ENCODE measurements at places on chromosomes 2 and 18.

DNA sequence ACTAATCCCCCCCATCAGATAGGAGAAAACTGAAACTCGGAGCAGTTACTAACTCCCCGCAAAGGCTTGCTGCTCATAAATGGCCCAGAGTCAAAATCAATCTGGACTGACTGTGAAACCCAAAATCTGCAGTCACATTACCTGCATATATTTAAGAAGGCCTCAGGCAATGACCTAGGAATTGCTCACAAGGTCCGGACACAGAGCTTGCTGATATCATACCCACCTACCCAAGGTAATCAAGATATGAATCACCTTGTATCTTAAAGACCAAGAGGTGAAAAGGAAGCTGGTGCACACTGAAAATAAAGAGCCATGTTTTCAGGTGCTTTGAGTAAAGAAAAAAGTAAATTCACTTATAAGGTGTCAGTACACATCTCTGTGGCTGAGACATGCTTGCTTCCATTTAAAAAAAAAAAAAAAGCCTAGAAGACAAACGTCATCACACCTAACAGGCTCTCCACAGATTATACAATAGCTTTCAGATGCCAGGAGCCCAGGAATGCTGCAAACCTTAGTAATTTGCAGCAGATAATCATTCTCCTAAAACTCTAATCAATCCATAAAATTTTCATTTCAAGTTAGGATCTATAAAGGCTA, 195.4 kb downstream of the ZEB2 start:
- no peak for DNase-seq

DNA sequence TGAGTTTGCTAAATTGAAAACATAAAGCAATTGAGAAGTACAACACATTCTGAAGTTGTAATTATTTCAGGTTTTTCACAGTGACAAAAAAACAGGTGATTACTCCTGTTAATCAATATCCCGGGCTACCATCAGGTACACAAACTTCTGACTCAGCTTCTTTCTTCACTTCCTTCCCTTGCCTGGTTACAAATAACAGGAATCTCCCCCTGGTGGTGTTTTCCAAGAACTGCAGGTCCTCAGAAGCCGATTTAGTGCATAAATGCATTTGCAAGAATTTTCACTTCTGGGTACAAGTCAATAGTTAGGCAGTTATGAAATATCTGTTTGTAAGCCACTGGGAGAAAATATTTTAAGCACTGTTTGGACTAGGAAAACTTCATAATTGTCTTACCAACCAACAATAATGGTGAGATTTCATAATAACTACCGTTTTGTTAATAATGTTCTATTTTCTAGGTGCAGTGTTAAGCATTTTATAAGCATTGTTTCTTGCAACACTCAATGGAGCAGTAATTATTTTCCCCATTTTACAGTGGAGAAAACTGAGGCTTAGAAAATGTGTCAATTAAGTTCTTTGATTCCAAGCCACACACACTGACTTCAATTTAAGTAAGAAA, 12.4 kb upstream of the GMCL1 start:
- DNase-seq: peak; percentile 12

- DNase-seq: no peak
These were observed 169.5 kb downstream of the GFPT1 start for GRCh38 chr2:69217333-69218080.

GRCh38 chr18:61194726-61195125, 138.5 kb upstream of the CDH20 start:
- DNase-seq: no peak

DNA sequence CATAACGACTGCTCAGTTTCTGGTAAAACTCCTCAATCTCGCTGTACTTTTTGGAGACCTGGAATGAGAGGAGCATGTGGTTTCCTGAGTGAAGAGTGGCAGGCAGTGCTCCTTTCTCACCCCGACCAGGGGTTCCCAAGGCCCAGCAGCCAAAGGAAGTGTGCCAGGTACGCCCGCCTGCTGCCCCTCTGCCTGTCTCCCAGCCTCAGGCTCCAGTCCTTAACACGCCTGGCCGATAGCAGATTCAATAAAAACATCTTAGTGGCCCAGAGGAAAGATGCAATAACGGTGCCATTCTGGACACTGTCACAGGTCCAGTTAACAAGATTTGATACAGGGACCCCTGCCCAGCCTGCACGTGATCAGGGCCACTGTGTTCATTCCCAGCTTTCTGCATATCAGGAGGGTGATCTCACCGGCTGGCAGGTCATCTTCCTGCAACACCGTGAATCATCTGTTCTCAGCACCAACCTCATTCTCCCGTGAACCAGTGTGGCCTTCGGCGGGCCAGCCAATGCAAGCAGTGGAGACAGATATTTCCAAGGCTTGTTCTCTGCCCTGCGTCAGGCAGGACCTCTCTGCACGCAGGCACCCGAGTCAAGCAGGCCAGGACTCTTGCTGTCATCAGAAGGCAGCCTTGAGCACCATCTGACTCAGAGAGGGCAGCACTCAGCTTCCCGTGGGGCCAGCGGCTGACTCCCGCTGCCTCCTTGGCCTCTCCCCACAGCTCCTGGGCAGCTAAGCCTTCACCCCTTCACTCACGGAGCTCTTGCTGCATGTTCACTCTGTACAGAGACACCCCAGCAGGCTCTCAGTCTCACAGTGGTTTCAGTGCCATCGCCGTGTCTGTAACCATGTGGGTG, 9.5 kb downstream of the HS1BP3 start:
- DNase-seq: no peak

- DNase-seq: no peak
These were observed 99.6 kb downstream of the PTGR3 start for GRCh38 chr18:75109319-75109691.

DNA sequence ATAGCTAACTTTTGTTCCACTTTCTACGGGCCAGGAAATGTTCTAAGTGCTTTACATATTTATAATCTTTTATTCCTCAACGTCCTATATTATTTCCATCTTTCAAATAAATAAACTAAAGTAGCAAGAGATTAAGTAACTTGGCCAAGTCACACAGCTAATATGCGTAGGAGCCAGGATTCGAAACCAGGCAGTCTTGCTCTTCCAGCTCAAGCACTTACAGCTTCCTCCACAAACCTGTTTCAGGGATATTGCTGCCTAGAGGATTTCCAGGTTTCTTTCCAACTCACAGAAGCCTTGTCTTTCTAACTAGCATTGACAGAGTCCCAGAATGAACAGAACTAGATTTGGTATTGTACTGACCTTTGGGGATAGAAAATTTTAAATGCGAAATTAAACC, 102.5 kb downstream of the FIGN start:
- DNase-seq: no peak

DNA sequence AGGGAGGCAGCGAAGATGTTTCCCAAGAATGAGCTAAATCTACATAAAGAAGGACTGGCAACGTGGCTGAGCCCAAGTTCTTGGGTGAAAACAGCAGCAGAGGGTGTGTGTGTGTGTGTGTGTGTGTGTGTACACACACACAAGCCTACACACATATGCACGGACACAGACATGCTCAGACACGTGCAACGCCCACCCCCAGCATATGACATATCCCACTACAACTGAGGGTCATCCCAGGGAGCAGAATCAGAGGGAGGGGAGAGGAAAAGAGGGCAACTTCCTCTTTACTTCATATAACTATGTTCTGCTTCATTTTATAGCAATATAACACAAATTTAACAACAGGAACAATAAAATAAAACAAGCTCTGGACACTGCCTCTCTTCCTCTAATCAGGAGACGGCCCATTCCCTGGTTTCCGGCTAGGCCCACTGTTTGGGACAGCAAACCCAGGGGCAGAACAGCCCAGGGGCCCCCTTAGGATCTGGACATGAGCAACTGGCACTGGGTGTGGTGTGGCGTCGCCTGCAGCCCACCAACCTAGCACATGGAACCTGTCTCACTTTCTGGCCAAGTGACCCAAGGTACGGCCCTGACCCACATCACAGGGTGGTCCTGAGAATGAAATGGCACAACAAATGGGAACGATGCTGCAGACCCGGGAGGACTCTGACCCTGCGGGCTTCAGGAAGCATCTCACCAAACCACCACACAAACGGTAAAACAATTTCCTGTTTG, 25.0 kb downstream of the FAM178B start:
- no peak for DNase-seq

- no peak for DNase-seq
These were observed 187.5 kb upstream of the MAP2 start for GRCh38 chr2:209236377-209236776.

- no peak for DNase-seq
These were observed 273.5 kb upstream of the MMADHC start for GRCh38 chr2:149861034-149861433.

DNA sequence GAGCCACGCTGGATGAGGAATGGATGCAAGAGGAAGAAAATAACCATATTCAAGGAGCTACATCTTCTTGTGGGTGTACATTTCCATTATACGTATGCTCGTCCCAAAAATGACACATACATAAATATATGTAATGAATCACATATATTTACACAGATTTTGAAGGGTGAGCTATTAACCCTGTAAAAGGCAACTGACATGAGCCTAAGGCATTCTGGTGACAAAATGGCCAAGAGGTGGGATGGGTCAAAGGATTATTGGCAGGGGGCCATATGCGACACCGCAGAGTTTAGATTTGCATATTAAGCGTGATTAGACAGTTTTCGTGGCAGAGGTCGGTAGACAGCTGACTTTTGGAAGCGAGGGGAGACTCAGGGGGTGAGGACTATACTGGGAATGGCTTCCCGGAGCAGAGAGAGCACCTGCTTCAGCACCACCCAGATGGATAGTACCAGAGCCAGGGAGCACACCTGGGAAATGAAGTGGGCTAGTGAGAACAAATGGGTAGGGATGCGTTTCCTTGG, 431 bp upstream of the CNRIP1 start:
- DNase-seq: peak; percentile 63

GRCh38 chr18:13796515-13796914, 27.4 kb upstream of the MC5R start:
- DNase-seq: no peak

DNA sequence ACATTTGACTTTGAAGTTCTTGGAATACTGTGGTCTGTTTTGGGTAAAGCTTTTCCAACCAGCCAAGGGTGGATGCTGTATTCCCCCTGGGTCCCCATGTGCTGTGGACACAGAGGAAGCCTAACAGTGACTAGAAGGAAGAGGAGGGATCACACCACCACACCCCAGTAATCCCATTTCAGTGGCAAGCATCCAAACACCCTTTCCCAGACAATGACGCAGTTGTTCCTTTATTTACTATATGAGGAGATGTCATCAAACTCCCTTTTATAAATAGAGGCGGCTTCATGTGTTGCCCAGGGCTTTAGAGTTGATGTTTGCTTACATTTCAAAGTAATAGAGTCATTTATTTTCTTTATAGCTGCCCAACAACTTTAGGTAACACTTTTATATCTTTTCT, 959.4 kb upstream of the GYPC start:
- no peak for DNase-seq

GRCh38 chr2:85550486-85550885, 10.8 kb downstream of the GGCX start:
- no peak for DNase-seq

DNA sequence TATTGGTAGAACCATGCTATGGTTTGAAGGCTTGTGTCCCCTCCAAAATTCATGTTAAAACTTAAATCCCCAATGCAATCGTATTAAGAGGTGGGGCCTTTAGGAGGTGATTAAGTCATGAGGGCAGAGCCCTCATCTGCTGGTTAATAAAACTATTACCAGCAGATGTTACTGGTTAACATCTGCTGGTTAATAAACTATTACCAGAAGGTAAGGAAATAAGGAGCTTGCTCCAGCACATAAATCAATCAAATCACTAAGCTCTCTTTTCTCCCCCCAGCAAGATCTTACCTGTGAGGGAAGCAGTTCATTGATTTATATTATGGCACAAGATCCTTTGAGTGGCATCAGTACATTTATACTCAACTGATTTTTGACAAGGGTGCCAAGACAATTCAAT, 96.9 kb downstream of the AAK1 start:
- DNase-seq: peak; percentile 29

DNA sequence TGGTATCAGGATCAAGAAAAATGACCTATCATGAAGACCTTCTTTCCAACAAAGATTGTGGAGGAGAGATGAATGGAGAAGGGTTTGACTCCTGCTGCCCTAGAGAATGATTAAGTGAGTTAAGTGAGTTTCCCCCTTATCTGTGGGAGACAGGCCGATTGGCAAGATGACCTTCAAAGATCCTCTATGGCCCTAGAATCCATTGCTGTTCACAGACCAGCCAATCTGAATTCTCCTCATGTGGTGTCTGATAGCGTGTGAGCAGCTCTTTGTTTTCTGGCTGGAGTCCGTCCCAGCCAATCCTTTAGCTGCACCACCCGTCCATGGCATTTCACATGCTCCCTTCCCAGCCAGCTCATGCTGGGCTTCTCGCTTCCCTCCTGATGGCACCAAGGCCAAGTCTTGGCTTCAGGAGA, 79.4 kb downstream of the MARCHF4 start:
- DNase-seq: no peak

GRCh38 chr18:74898965-74899364, 301.3 kb downstream of the ZNF407 start:
- no peak for DNase-seq

DNA sequence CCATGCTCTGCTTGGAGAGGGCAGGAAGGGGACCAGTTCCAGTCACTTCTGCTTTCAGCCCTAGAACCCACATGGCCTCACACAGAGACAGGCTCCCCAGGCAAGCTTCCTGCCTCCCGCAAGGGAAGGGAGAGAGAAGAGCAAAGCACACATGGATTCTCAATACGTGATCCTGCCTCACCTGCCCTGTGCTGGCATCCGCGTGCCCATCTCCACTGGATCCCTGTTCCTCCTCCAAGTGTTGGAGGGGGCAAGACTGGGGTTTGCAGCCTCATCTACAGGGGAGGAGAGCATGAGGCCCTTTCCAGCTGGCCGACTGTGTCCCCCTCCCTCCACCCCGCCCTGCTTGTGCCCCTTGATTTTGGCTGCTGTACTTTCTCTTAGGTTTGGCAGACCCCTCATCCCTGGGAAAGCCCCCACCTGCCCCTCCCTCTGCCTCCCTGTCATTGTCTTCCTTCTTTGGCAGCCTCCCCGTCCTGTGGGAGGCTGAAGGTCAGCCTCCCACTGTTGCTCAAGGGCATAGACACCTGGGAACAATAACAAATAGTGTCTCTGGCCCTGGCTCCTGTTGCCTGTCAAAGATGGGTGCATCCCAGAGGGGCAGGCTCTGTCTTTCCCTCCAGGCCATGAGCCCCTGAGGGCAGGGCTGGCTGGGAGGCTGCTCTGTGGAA, 22.7 kb downstream of the KCNF1 start:
- DNase-seq: no peak

GRCh38 chr2:170321526-170321925, 143.6 kb downstream of the MYO3B start:
- DNase-seq: no peak

- DNase-seq: peak; percentile 11
These were observed 57.4 kb downstream of the ADI1 start for GRCh38 chr2:3461801-3462492.

GRCh38 chr2:23649819-23650218, 264.8 kb downstream of the KLHL29 start:
- DNase-seq: no peak

GRCh38 chr18:79852561-79853302, 55.0 kb downstream of the KCNG2 start:
- no peak for DNase-seq
